Activated CD4-positive, alpha-beta T cell treated with anti-CD3 and anti-CD28 coated beads, Interleukin-2, amount 10 ng/mL, durations not matched to agents 7 days and 5 days (primary cell): ENCODE measurements at places on chromosomes 1 and 21. TPM values are rescaled to one million over a fixed set of nuclear protein-coding genes. Genes with fewer than 3 reads are reported as not detected.

GRCh38 chr1:87678266-87678665, 349.6 kb downstream of the LMO4 start:
- no peak for DNase-seq

Gene ZRANB2
- total RNA-seq = 127 TPM

DNA sequence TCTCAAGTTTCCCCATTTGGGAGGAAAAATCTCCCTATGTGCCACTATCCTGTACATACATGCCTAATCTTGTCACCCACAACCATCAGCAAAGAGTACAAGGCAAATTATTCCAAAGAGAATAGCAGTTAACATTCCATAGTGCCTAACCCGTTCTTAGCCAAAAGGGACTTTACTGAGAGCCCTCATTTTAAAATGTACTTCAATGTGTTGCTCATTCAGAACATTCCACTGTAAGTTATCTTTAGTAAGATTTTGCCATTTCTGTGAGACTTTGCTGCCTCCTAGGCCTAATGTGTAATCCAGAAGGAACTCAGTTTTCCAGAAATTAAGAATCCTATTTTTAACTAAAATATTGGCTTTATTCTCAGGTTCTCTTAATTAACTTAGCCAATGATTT, 11.3 kb upstream of the MRPL55 start:
- no peak for DNase-seq

Gene KRTAP7-1
- total RNA-seq = not detected

DNA sequence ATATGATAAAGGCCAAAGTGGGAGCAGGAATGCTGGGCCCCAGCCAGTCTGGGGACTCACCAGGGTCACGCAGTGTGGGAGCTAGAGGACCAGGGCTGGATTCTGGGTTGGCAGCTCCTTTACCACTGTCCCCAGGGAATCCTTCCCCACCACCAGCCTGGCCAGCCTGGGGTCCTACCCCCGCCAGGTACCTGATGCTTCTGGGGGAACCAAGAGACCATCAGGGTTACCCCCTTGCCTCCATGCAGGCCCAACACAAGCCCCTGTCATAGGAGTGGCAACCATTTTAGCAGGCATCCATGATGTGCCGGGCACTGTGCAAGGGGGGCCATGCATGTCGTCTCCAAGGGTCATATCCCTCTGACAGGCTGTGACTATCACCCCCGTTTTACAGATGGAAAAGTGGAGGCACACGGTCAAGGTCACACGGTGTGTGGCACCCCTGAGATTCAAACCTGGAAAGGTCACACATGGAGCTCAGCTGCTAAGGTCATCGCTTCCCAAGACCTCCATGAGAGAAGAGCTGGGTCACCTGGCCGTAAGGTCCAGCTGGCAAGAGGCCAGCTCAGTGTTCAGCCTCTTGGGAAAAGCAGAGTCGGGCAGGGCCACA, 16.4 kb downstream of the RUNX3 start:
- DNase-seq = no peak

Gene ARHGEF19
- 10.7 TPM for total RNA-seq

DNA sequence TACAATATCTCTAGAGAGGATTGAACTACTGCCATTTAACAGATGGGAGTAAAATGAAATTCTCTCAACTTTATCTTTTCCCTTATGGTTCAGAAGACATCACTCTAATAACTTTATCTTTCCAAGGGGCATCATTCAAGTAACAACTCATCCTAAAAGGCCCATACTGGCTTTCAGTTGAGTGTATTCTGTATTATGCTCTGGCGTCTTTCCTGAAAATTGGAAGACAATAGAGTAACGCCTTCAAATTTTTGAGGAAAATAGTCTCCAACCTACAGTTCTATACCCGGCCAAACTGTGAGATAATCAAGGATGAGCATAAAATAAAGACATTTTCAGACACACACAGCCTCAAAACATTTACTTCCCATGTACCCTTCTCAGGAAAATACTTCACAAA, 103.3 kb downstream of the RERE start:
- no peak for DNase-seq

DNA sequence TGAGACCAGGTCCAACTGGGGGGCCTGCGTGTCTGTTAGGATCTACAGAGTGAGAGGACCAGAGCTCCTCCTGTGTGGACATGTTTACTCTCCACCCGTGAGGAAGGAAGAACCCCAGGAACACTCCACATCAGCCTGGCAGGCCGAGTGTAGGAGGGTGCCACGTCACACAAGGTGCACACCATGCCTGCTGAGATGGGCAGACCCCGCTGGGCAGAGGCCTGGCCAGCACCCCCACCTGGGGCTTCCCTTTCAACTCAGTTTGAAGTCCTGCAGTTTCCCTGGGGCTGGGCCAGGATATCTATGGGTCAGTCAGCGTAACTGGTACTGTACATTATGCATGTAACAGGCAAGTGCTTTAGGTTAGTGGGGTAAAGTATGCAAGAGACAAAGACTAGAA, 30.1 kb upstream of the PCBP3 start:
- DNase-seq = no peak

- DNase-seq = no peak
These were observed 91.7 kb upstream of the IVNS1ABP start for GRCh38 chr1:185408700-185409270.
